Amniotic stem cell (primary cell): ENCODE measurements at places on chromosomes 16 and 17.

GRCh38 chr16:51641191-51641765 is 490.2 kb upstream of the SALL1 start:
- no peak for DNase-seq

- no peak for DNase-seq
Observed at GRCh38 chr16:87780385-87780989, 14.7 kb upstream of the KLHDC4 start.

GRCh38 chr17:75152922-75153779 is 1.2 kb downstream of the JPT1 start:
- DNase-seq, result no peak

GRCh38 chr17:30093463-30094147 is 23.0 kb upstream of the NSRP1 start:
- peak; percentile 2 for DNase-seq

DNA sequence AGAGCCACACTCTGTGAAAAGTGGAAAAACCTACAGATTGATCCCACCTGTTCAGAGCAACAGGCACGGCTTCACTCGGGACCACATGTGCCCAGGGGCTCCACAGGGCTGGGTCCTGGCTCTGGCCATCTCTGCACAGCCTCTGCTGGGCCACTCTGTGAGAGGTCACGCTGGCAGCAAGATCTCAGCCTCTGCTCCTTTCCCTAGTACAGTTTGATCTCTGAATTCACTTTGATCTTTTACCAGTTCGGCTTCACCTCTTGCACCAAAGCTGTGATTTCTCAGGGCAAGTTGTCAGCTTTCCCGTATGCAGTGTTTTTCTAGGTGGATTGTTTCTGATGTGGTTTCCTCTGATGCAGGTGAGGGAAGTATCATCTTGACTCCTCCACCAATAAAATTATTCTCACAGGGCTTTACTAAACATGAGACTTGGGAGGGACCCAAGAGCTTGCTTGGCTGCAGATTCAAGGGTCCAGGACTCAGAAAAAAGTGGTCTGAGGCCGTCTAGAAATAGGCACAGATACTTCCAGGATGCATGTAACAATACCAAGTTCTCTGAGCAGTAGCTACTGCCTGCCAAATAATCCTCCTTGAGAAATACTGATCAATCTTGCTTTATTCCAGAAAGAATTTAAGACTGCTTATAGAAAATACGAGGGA is 24.0 kb upstream of the ALDH3A1 start:
- DNase-seq, result no peak
